Neural progenitor cell (in vitro differentiated cells): ENCODE measurements at places on chromosomes 7 and 10.

DNA sequence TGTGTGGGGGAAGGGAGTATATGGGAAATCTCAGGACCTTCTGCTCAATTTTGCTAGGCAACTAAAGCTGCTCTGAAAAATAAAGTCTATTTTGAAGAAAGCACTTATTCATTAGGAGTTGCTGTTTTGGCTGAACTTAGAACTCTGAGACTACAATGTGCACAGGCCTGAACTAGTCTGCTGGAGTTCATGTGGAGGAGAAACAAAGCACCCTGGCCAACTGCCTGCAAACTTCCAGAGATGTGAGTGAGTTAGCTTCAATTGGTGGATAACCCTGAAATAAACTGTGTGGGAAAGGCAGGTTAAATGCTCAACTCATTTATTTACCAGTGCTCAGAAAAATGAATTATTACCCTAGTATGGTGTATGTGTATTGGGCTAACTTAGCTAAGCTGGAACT is 17.3 kb upstream of the FAM241B start:
- no peak for DNase-seq

DNA sequence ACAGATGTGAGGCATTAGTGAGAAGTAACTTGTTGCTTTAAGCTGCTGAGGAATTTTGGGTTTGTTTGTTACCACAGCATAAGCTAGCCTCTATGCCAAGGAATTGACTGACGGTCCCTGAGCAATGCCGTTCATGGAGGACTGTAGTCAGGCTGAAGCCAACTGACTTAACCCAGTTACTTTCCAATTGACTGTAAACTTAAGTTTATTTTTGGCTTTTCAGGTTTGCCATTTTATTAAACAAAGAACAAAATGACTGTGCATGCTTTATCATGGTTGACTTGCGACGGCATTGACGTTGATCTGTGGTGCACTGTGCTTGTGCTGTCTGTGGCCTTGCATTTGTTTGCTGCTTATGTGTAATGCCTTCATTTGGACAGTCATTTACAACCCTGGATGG is 53.5 kb downstream of the DNAJB9 start:
- peak; percentile 51 for DNase-seq

- no peak for DNase-seq
Observed at GRCh38 chr7:75727881-75728593, 10.7 kb downstream of the HIP1 start.

- DNase-seq = peak; percentile 65
Observed at GRCh38 chr7:151736403-151736909, 140.5 kb downstream of the PRKAG2 start.

- peak; percentile 70 for DNase-seq
Observed at GRCh38 chr7:128672927-128673517, 930 bp downstream of the GARIN1A start.
